Activated CD4-positive, alpha-beta T cell treated with anti-CD3 and anti-CD28 coated beads, Interleukin-2, Interleukin-4, amounts not matched to agents 100 ng/mL and 50 ng/mL, durations not matched to agents 16 hours and 8 hours (primary cell): ENCODE measurements at places on chromosomes 2 and 18.
A peak's percentile ranks its signal among the peaks of the same experiment; 100 is the strongest.

- no peak for DNase-seq
Observed at GRCh38 chr2:220682616-220683015, 889.5 kb downstream of the EPHA4 start.

DNA sequence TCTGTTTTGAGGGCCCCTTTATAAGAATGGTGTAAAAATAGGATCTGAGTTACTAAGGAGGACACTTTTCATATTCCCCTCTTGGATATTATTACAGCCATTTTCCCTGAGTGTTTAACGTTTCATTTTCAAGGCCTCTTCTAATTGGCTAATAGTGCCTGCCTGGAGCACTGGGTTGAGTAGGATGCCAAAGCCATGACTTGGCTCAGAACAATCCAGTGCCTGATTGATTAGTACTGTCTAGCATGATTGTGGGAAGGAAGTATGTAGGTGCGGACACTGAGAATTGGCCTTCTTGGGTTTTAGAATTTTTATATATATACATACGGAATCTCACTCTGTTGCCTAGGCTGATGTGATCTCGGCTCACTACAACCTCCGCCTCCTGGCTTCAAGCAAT is 66.1 kb downstream of the NAB1 start:
- DNase-seq = no peak

DNA sequence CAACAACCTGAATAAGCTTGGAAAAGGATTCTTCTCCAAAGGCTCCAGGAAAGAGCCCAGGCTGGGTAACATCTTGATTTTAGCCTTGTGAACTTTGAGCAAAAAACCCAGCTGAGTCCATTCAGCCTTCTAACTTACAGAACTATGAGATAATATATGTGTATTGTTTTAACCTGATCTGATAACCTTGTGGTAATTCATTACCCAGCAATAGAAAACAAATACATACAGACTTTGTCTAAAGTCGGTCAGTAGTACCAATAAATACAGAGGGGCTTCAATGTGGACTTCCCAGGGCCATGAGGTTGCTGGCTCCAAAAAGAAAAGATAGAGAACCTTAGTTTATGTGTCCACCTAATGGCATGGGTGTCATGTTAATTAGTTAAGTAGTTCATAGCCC is 191.8 kb downstream of the KCNH7 start:
- no peak for DNase-seq

GRCh38 chr2:29443151-29443550 is 327.9 kb downstream of the CLIP4 start:
- no peak for DNase-seq

GRCh38 chr2:171166328-171166983 is 5.8 kb upstream of the TLK1 start:
- no peak for DNase-seq

DNA sequence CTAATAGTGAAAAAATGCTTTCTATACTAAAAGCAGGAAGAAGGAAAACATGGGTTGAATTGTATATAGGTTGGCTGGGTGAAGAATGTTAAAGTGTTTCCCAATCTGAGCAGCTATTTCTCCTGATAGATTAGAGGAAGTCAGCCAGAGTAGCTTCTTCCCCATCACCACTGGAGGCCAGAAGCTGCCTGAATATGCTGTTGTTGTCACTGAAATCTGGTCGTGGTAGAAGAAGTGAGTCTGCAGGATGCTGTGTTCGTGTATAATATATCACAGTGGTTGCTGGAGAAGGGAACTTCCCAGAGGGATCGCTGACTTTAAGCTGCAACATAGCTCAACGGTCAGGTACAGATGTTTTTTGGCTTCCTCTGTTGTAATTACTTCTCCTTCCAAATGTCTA is 247.5 kb upstream of the LRATD1 start:
- no peak for DNase-seq

DNA sequence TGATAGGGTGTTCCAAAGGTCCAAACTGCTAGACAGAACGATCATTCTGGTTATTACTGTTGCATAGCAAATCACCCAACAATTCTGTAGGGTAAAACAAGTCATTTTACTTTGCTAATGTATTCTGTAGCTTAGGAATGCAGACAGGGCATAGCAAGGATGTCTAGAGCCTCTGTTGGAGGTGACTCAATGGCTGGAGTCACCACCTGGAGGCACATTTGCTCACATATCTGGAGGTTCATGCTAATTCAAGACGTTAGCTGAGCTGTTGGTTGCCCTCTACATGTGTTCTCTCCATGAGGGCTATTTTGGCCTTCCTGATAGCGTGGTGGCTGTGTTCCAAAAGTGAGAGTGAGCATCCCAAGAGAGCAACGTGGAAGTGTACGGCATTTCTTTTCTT is 22.5 kb upstream of the ST8SIA3 start:
- no peak for DNase-seq

GRCh38 chr2:163171786-163172530 is 333.4 kb upstream of the KCNH7 start:
- no peak for DNase-seq

GRCh38 chr2:96940980-96941775 is 45.2 kb downstream of the FAM178B start:
- DNase-seq = no peak

GRCh38 chr2:181876614-181877063 is 14.9 kb upstream of the ITPRID2 start:
- DNase-seq = no peak

DNA sequence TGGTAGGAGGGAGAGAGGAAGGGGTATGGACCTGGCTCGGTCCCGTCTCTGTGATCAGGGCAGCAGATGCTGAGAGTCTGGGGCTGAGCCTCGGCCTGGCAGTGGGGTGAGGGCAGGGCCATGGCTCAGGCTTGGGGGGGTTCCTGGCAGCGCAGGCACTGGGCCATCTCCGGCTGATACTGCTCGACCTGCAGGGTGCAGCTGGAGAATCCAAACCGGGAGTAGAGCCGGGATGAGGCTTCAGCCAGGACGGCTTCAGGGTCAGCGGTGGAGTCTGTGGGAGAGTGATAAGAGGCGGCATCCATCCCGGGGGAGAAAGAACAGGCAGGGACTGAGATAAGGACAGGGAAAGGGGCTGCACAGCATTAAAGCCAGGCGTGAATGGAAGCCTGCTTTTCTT is 7.7 kb downstream of the SLC30A3 start:
- DNase-seq = no peak

GRCh38 chr18:4758980-4759379 is 303.9 kb upstream of the DLGAP1 start:
- DNase-seq = no peak

DNA sequence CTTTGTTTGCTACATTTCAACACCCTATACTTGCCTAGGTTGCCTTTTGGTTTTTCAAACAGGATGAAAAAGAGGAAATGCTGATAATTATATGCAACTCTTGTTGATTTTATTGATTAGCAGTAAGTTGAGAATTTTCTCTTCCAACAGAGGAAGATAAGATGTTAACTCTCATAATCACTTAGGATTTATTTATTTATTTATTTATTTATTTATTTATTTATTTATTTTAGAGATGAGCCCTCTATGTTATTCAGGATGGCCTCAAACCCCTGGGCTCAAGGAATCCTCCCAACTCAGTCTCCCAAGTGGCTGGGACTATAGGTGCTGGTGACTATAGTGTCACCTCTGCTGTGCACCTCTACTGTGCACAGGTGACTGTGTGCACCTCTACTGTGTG is 111.4 kb upstream of the GLS start:
- no peak for DNase-seq

DNA sequence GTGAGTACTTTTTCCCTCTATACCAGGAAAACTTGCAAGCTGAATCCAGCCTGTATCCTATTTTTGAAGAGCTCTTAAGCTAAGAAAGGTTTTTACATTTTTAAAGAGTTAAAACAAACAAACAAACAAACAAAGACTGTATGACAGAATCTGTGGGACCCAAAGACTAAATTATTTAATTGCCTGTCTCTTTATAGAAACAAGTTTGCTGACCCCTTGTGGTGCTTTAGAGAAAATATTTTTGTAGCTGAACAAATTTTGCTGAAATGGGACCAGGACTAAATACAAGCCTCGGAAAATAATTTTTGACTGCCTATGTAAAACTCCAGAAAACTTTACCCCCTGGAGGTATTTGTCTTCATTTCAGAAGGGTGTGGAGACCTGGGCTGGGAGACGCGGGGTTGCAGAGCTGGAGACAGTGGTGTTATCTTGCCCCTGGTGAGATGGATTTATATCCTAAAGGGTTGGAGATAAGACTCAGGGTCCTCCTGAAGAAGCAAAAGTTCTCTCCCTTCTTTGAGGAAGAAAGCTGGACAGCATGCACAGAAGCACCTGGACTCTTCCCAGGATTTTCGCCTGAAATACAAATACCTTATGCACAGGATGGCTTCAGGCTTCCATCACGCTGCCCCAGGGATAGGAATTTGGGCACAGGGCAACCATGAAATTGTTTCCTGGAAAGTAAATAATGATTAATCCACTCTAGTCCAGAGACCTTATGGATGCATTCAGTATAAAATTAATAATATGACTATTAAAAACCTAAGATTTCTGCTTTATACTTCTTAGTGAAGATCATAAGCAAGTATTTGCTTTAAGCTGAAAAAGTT is 54.3 kb downstream of the TMX3 start:
- DNase-seq = peak; percentile 12

DNA sequence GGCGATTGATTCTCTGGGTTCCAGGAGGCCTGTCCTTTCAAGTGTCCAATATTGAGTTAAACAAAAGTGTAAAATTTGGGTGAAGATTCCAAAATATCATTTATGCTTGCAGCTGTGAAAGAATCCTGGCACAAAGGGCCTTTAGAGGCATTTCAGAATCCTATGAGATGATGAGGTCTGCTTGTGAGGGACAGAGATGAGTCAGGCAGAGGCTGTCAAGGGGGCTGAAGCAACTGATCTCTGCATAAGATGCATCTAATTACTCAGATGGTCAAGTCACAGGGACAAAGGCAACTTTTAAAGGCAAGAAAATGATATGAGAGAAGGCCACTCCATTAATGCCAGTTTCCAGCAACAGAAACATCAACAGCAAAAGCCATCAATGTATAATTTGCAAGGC is 78.8 kb downstream of the FHOD3 start:
- no peak for DNase-seq

DNA sequence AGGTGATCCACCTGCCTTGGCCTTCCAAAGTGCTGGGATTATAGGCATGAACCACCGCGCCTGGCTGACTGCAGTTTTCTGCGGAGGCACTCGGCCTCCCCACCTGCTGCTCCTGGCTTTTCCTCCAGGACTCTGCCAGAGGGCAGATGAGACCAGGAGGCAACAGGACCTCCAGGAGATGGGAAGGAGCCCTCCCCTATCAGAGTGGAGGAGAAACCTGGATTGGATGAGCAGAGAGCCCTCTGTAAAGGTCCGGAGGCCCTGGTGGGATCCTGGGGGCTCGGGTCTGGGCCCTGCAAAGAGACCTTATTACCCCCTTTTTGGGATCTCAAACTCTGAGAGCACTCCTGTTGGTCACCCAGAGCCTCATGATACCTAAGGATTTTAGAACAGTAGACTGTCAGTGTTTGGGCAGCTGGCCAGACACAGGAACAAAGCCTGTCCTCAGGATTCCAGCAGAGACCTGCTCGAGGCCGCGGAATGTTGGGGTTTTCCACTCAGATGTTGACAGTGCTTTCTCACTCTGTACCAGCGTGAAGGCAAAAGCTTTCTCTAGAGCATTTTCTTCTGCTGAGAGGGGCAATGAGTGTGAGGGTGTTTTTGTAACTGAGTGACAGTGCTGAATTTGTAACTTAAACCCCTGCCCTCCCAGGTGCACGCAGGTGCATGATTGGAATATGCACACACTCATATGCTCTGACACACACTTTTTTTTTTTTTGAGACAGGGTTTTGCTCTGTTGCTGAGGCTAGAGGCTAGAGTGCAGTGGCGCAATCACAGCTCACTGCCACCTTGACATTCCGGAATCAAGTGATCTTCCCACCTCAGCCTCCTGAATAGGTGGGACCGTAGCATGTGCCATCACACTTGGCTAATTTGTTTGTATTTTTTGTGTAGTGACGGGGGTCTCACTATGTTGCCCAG is 48.4 kb downstream of the NPPC start:
- DNase-seq = no peak

GRCh38 chr2:81087646-81088045 is 783.1 kb upstream of the LRRTM1 start:
- no peak for DNase-seq

DNA sequence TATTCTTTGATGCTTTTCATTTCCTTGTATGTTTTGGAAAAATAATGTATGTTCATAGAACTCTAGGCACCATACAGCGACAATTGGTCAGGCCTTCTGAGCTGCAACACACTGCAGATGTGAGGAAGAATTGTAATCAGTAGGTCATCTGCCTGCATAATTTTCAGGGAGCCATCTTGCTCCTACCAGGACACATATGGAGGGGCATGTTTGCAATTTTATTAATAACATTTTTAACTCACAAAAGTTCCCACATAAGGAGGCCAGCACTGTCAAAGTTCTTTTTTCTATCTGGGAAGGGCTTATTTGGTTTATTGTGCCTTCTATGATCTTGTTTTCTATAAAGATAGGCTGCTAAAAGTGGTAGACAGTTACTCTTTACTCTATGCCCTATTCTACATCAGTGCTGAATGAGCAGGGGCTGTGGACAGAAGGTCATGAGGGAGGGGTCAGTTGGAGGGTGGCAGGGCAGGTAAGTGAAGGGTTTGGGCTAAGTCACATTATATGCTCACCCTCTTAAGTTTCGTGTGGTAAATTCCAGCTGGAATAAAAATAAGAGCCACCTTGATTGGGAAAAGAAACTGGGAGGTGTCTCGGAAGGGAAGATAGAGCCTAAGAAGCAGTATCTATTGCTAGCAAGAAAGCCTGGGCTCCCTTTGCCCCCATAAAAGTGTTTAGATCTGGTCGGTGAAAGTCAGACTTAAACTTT is 126.3 kb downstream of the PLCL1 start:
- DNase-seq = no peak

DNA sequence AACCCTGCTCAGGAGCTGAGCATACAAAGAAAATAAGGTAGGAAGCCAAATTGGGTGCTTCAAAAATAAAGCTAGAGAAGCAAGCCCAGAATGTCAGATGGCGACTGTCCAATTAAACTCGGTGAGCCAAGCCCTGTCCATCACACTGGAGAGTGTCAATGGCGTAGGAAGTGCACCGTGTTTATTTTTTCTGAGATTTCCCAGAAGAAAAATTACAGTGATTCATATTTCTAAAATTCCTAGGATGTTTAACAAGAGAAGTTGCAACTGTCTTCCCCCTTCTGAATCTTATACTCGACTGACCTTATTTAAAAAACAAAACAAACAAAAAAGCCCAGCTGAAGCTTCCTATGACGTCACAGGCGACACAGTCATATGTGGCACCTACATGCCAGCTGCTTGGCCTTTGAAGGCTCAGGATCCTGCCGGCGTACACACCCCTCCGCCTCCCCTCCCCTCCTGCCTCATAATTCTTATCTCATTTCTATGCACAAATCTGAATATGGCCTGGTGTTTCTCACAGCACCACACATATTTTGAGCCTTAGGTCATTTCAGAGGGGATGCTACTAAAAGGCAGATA is 60.8 kb downstream of the MBP start:
- peak; percentile 62 for DNase-seq
